Bone marrow (tissue), 2 donors: ENCODE measurements at places on chromosomes 12 and 14.

DNA sequence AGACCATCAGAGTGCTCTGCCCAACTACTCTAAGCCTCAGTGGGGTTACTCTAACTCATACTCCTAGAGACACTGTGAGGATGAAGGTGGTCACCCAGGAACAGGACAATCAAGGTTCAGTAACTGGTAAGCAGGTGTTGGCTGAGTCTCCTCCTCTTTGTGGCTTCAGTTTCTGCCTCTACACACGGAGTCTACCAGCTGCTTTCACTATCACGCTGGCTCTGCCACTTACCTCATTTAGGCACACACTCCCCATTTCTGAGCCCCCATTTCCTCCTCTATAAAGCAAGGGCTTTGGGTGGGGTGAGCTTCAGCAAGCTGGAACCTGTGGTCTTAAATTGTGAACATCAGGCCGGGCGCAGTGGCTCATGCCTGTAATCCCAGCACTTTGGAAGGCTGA, 7.3 kb upstream of the TCHP start:
- DNase-seq, result no peak

GRCh38 chr14:23346693-23347405, 5.8 kb downstream of the SLC22A17 start:
- DNase-seq, result no peak

DNA sequence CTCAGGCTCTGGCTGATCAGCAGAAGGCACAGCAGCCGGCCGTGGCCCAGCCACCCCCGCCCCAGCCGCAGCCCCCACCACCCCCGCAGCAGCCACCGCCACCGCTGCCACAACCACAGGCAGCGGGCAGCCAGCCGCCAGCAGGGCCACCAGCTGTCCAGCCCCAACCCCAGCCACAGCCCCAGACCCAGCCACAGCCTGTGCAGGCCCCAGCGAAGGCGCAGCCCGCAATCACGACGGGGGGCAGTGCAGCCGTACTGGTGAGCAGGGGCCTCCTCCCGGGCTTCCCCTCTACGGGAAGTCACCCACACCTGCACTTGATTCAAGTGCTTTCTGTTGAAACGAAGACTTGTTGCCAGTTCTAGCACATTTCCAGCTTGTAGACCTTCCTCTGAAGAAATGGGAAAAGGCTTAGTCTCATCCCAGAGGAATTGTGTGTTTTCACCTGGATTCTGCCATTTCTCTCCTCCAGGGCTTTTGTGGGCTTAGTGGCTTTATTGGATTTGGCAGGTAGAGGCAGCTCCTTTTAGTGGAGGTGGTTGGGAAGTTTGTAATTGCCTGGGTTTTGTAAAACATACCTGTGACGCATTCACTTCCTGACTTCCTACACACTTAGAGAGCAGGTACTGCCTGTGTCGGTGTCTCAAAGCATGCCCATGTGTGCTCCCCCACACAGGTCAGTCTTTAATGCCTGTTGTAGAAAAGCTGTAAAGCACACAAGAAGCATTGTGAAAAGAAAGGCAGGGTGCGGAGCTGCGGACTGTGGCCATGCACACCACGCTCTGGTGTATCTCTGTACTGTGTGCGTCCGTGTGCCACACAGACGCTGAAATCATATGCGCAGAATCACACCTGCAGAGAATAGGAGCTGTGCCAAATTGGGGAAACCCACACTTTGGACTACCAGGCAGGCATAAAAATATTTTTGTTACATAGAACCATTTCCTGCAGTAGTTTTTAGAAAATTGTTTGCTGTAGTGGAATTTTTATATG, 90.5 kb downstream of the DDX51 start:
- no peak for DNase-seq

- DNase-seq, result peak; percentile 75
These were observed 21.2 kb downstream of the PRPF40B start for GRCh38 chr12:49644620-49644994.

- DNase-seq, result no peak
These were observed 95.5 kb upstream of the ETV6 start for GRCh38 chr12:11553871-11554533.

DNA sequence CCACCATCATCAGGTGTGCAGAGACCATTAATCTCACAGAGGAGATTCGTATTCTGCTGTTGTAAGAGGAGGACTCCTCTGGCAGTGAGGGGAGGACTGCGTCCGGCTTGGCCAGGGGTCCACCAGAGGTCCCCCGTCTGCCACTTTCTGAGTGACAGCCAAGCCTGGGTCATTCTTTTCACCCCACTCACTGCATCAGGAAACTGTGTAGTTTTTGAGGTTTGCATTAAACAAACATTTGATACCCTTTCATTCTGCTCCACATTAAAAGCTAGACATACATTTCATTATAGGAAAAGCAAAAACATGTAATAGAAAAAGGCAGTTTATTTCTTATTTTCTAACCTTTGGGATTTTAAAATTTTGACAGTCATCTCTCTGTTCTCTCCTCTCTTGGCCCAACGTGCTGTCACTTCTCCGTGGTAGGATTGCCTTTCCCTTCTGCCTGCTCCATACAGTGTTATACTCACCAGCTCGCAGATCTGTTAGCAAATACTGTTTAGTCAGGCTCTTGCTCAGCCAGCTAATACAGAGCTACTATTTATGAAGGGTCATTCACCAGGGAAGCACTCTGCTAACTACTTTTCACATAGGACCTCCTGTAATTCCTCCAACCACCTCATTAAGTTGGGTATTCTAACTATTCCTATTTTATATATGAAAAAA, 99.3 kb downstream of the PELI2 start:
- no peak for DNase-seq

DNA sequence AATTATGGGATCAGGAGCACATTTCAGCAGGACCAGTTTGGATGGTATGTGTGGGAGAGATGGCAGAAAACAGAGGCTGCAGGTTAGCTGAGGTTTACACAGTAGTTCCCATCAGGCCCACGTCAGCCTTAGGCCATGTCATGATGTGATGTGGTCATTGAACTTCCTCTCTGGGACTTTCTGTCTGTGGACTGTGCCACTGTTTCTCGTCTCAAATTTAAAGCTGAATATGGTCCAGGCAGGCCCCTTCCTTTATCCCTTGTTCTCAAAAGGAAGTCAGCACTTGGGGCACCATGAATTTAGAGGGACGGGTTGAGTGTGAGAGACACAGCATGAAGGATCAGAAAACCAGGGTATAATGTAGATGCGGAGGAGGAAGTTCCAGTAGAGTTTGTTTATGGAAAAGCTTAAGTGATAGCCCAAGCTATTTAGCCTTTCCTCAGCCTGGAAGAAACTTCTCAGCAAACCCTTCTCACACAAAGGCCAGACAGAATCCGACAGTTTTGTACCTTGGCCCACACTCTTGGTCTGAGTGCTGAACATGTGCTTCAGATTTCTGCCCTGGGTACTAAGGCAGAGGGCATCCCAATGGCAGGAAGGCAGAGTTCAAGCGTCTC, 3.6 kb upstream of the IGFBP6 start:
- DNase-seq, result peak; percentile 22

DNA sequence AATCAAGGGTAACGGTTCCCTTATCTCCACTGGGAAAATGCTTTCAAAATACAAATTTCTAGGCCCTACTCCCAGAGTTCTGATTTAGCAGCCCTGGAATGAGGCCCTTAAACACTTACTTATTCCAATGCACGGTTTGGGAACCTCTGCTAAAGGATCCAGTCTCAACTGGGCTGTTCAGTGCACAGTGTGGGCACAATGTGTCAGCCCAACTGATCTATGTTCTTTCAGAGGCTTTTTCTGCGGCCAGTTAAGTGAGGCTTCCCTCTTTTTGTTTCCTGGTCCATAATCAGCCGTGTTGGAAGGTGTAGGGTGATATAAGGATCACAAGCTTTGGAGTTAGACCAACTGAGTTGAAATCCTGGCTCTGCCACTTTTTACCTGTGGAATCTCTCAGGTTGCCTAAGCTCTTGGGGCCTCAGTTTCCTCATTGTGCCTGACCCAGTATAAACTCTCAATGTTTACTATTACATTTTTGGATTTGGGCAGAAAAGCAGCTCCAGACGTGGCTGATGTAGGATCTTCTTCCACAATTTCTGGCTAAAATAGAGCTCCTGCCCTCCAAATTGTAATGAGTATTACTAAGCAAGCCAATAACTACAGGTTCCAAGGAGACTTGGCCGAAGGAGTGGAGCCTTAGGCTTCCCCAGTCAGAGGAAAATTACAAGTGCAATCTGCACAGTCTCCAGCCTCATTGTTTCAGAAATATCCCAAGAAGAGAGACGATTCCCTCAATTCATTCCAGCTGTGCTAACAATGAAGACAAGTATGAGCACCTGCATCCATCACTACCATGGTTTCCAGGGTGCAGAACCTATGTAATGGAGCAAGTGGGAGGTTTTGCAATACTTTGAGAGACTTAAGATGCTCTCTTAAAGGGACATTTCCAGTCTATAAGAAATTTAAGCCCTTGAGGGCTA, 2.3 kb upstream of the ANGEL1 start:
- no peak for DNase-seq

- no peak for DNase-seq
These were observed 9.7 kb downstream of the RTRAF start for GRCh38 chr14:51999084-51999483.

DNA sequence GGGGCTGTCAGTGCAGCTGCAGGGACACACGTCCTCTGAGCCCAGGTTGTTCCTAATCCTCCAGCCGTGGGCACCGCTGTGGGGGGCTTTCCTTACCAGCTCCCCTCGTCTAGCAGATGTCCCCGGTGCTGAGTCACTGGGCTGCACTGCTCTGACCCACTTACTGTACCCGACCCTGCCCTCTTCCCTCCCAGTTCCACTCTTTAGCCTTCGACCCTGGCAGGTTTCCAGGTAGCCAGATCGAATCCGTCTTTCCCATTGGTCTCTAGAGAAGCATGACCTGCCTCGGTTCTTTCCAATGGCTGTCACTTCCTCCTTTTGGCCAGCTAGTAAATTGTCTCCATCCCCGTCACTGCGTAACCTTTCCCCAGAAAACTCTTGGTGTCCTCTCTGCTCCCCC, 48.4 kb downstream of the ELK3 start:
- DNase-seq, result no peak

- DNase-seq, result no peak
These were observed 161.0 kb downstream of the TSPAN9 start for GRCh38 chr12:3238196-3238595.

DNA sequence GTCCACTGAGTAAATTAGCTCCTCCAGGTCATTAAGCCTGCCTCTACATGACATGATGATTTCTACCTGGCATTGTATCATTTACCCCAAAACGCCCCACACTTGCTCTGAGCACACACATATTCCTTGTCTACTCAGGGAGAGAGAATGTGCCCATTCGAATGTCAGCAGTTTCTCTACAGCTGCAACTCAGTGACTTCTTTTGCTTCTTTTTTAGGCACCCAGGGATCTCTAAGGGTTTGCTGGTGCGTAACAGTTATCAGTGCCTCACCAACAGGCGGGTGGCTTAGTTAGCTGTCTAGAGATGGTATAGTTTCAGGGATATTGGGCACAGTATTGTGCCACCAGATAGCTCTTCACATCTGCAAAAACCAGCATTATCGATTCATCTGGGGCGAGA, 316.9 kb downstream of the PDZRN4 start:
- DNase-seq, result no peak

DNA sequence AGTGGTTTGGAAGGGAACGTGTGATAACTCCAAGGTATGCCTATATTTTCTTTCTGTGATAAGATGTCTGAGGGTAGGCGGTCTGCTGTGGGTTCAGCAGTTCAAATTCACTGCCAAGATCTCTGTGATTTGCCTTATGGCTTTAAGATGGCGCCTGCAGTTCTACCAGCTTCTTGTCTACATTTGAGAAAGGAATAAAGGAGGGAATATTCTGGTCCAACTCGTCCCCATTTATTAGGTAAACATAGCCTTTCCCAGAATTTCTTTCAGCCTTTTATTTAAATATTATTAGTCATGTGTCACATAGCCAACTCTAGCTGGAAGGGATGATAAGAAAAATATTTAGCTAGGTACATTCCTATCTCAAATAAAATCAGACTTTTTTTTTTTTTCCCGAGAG, 48.8 kb downstream of the KCNJ8 start:
- no peak for DNase-seq
